Vagina (tissue), 2 donors: ENCODE measurements at places on chromosomes 16 and 17. TPM values are rescaled to one million over a fixed set of nuclear protein-coding genes. Genes with fewer than 3 reads are reported as not detected.

The SCGB1C2 gene
- not detected for total RNA-seq

The RPH3AL gene
- total RNA-seq: 43.5 TPM

GRCh38 chr16:85564277-85565051 lies 48.7 kb upstream of the GSE1 start:
- H3K4me3 ChIP-seq: no peak overlapping the region
- no peaks in the 10 kb centered on the region for H3K27me3 ChIP-seq
- peaks cover 73% of the 10 kb centered on the region for H3K4me1 ChIP-seq
- no peak for DNase-seq
- no peaks in the 10 kb centered on the region for H3K36me3 ChIP-seq

DNA sequence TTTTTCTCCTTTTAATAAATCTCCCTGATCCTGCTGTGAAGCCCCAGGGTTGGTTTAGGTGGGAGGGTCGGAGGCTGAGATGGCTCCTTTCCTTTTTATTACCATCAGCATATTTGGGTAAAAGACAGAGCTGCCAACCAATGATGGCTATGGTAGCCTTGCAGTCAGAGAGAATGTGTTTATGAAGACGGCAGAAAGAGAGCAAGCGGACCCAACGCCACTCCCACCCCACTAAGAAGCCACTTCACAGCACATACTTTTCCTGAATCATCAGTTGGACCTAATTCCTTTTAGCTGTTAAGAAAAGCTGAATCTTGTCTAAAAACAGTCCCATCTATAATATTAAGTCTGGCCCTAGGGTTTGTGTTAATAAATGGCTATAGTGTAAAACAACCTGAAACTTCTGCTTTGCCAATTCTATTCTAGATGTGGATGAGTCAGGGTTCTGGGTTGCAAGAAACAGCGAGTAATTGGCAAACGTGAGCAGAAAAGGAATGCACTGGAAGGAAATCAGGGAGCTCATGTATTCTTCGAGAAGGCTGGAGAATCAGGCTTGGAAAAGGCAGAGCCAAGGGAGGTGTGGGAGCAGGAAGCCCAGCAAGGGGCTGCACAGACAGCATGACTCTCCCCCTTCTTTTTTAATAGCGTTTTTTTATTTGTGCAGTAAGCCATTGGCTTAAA lies 34.0 kb upstream of the PRKCA start:
- no peak for DNase-seq
- H3K27me3 ChIP-seq: no peaks in the 10 kb centered on the region
- no peaks in the 10 kb centered on the region for H3K4me1 ChIP-seq

The VWA3A gene
- not detected for total RNA-seq

- DNase-seq: no peak
- no peaks in the 10 kb centered on the region for H3K36me3 ChIP-seq
- H3K27ac ChIP-seq: no peak overlapping the region
- H3K27me3 ChIP-seq: no peaks in the 10 kb centered on the region
- H3K4me1 ChIP-seq: peaks cover 7% of the 10 kb centered on the region
Measured at GRCh38 chr17:55601874-55602364, 90.7 kb upstream of the SMIM36 start.

The CORO1A gene
- total RNA-seq: 51.1 TPM

- H3K36me3 ChIP-seq: no peaks in the 10 kb centered on the region
- H3K4me1 ChIP-seq: no peaks in the 10 kb centered on the region
- no peaks in the 10 kb centered on the region for H3K27me3 ChIP-seq
Measured at GRCh38 chr17:76974721-76975120, 106.5 kb downstream of the MGAT5B start.

The KRT37 gene
- not detected for total RNA-seq

- no peaks in the 10 kb centered on the region for H3K4me1 ChIP-seq
- no peaks in the 10 kb centered on the region for H3K27me3 ChIP-seq
- H3K27ac ChIP-seq: no peak overlapping the region
- H3K4me3 ChIP-seq: no peak overlapping the region
Measured at GRCh38 chr17:59287452-59287851, 44.0 kb upstream of the YPEL2 start.

- no peak overlapping the region for H3K4me3 ChIP-seq
- no peaks in the 10 kb centered on the region for H3K27me3 ChIP-seq
- H3K36me3 ChIP-seq: peaks cover 56% of the 10 kb centered on the region
- no peak for DNase-seq
- peaks cover 56% of the 10 kb centered on the region for H3K4me1 ChIP-seq
Measured at GRCh38 chr16:81707411-81708265, 71.5 kb upstream of the PLCG2 start.

DNA sequence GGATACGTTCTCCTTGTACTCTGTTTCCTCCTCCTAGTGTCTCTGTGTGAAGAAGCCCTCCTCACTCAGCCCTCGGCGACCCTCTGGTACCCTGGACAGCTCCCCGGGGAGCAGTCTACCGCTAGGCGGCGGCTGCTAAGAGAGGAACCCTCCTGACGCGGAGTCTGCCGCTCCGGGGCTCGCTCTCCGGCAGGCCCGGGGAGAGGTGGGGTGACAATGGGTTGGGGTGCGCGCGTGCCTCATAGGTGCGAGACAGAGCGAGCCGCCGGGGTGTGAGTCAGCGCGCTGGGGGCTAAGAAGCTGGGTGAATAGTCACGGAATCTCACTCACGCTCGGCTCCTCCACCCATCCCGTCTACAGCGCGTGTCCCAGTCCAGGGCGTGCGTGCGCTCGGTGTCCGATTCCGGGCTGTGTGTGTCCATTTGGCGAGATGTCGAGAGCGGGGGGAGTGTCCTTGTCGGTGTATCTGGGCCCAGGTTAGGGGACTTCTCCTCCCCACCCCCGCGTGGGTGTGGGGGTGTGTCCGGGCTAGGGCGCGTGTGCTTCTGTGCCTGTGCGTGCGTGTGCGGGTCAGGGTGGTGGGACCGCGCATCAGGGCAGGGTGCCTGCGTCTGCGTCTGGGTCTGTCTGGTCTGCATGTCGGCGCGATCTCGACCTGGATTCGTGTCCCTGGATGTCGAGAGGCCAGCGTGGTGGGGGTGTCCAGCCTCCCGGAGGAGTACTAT lies 577 bp upstream of the HS3ST2 start:
- peaks cover 17% of the 10 kb centered on the region for H3K4me1 ChIP-seq
- H3K27me3 ChIP-seq: peaks cover 5% of the 10 kb centered on the region
- H3K36me3 ChIP-seq: no peaks in the 10 kb centered on the region

The KCNH6 gene
- total RNA-seq: not detected

GRCh38 chr16:26542198-26542597 lies 524.5 kb upstream of the C16orf82 start:
- no peaks in the 10 kb centered on the region for H3K27me3 ChIP-seq
- H3K4me1 ChIP-seq: no peaks in the 10 kb centered on the region
- DNase-seq: no peak
- H3K36me3 ChIP-seq: no peaks in the 10 kb centered on the region
- H3K27ac ChIP-seq: no peak overlapping the region

The ZFPM1 gene
- total RNA-seq: 1.7 TPM

DNA sequence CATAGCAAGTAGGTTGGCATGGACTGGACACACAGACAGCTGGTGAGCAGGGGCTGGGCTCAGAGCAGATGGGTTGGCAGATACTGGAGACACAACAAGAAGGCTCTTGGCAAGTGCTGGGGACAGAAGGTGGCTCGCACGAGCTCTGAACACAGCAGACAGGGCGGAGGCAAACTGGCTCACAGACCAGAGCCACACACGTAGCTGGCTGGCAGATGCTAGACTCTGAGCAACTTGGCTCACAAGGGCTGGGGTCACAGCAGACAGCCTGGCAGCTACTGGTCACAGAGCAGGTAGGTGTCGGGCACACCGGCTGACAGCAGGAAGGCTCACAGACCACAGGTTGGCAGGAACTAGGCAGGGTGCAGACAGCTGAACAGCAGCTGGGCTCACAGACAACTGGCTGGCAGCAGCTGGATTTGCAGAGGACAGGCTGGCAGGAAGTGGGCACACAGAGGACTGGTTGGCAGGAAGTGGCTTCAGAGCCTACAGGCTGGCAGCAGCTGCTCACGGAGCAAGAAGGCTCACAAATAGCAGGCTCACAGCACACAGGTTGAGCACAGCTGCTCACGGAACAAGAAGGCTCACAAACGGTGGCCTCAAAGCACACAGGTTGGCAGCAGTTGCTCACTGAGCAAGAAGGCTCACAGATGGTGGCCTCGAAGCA lies 725 bp downstream of the KRTAP16-1 start:
- H3K36me3 ChIP-seq: no peaks in the 10 kb centered on the region
- H3K4me3 ChIP-seq: no peak overlapping the region
- H3K27ac ChIP-seq: no peak overlapping the region
- peaks cover 19% of the 10 kb centered on the region for H3K4me1 ChIP-seq
- H3K27me3 ChIP-seq: no peaks in the 10 kb centered on the region
- no peak for DNase-seq

GRCh38 chr17:46931596-46931995 lies 8.6 kb downstream of the GOSR2 start:
- no peak overlapping the region for H3K27ac ChIP-seq
- H3K4me1 ChIP-seq: peaks cover 26% of the 10 kb centered on the region
- DNase-seq: no peak
- no peaks in the 10 kb centered on the region for H3K27me3 ChIP-seq

The PCYT2 gene
- total RNA-seq: 28.0 TPM

- H3K36me3 ChIP-seq: no peaks in the 10 kb centered on the region
- no peak overlapping the region for H3K4me3 ChIP-seq
- no peak overlapping the region for H3K27ac ChIP-seq
- H3K4me1 ChIP-seq: no peaks in the 10 kb centered on the region
Measured at GRCh38 chr16:71399801-71400563, 41.5 kb downstream of the CALB2 start.

The NQO1 gene
- 84.5 TPM for total RNA-seq

DNA sequence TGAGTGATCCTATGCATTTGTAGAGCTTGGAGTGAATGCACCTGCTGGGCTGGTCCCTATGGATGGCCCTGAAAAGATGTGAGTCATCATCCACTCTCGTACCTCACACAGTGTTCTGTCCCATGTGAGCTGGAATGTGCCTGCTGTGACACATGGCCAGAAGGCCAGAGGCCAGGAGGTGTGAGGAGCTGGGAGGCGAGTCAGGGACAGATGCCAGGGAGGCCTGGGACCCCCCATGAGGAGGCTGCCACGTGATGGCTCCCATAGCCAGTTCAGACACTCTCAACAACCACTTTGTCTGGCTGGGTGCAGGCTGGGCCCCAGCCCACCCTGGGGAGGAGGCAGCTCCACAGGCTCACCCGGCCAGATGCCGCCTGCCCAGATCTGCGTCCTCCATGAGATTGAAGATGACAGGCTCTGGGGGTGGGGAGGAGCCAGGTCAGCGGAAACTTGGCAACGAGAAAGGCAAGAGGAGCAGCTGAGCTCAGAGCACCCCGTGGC lies 168.8 kb downstream of the C16orf78 start:
- no peak overlapping the region for H3K4me3 ChIP-seq
- no peaks in the 10 kb centered on the region for H3K27me3 ChIP-seq
- no peak for DNase-seq
- peaks cover 36% of the 10 kb centered on the region for H3K4me1 ChIP-seq

DNA sequence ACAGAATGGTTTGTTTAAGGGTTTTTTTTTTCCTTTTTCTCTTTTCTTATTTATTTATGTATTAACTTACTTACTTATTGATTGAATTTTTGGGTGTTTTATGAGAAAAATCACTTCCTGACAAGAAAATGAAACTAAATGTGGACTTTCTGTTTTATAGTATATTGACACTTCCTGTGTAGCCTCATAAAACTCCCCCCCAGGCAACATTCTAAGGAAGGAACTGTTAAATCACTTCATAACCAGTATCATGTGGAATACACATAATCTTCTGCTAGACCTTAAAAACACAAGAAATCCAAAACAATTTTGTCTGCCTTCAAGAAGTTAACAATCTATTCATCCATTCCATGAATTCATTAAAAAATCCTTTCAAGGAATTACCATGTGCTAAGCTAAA lies 164.1 kb upstream of the TOM1L1 start:
- no peaks in the 10 kb centered on the region for H3K36me3 ChIP-seq
- no peak for DNase-seq
- H3K4me1 ChIP-seq: no peaks in the 10 kb centered on the region
- H3K4me3 ChIP-seq: no peak overlapping the region
- H3K27me3 ChIP-seq: no peaks in the 10 kb centered on the region
- H3K27ac ChIP-seq: no peak overlapping the region

DNA sequence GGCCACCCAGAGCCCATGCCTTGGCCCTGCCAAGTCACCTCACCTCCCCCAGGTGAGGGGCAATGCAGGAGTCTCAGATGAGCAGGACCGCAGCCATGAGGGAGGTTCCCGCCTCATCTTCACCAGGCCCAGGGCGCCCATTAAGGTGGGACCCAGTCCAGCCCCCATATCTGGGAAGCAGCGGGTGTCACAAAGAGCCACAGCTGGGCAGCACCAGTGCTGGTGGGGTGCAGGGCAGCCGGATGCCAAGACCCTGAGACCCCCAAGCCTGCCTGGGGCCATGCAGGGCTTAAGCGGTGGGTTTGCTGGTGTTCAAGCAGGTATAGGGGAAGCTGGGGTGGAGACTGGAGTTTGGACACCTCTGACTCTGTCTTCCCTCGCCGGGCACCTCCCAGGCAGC lies 237.8 kb upstream of the GSE1 start:
- H3K4me1 ChIP-seq: peaks cover 49% of the 10 kb centered on the region
- no peaks in the 10 kb centered on the region for H3K36me3 ChIP-seq
- H3K27ac ChIP-seq: no peak overlapping the region
- no peak overlapping the region for H3K4me3 ChIP-seq
- DNase-seq: no peak
- H3K27me3 ChIP-seq: no peaks in the 10 kb centered on the region

DNA sequence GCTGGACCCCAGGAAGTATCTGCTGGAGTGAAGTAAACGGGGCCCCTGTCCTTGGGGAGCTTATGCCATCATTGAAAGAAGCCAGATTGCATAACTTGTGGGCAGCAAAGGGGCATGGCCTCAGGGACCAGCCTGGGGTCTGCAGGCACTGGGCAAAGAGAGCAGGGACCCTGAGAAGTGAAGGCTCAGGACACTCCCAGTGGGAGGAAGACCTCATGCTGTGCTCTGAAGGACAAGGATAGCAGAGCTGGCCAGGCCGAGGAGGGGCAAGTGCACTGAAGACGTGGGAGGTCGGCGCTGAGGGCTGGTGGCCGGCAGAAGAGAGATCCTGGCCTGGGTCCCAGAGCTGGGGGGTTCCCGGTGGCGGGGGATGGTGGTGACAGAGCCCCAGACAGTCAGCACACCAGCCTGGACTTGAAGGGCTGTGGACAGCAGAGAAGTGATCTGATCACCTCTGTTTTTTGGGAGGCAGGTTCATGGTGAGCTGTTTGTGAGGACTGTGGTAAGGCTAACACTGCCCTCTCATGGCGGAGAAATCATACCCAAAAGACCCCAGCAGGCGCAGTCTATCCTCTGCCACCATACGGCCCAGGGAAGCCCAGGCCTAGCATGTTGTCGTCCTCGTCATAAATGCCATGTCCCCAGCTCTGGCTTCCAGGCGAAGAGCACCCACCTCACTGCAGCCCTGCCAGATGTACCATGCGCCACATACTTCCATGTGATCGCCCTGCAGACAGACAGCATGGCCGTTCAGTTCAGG lies 7.1 kb upstream of the CNP start:
- H3K4me3 ChIP-seq: no peak overlapping the region
- no peak overlapping the region for H3K27ac ChIP-seq
- H3K27me3 ChIP-seq: no peaks in the 10 kb centered on the region
- no peak for DNase-seq

- peaks cover 31% of the 10 kb centered on the region for H3K36me3 ChIP-seq
- peaks cover 6% of the 10 kb centered on the region for H3K4me1 ChIP-seq
- H3K4me3 ChIP-seq: peak overlapping the region; percentile 6
- no peak for DNase-seq
- no peaks in the 10 kb centered on the region for H3K27me3 ChIP-seq
Measured at GRCh38 chr17:82830249-82830661, 9.6 kb downstream of the ZNF750 start.

GRCh38 chr16:180681-181564 lies 664 bp downstream of the HBQ1 start:
- DNase-seq: no peak
- no peaks in the 10 kb centered on the region for H3K36me3 ChIP-seq
- peak overlapping the region; percentile 35 for H3K4me3 ChIP-seq

The PRSS27 gene
- 61.6 TPM for total RNA-seq

GRCh38 chr17:36132421-36132831 lies 28.8 kb downstream of the CCL4 start:
- H3K27me3 ChIP-seq: no peaks in the 10 kb centered on the region
- H3K36me3 ChIP-seq: no peaks in the 10 kb centered on the region
- no peak overlapping the region for H3K4me3 ChIP-seq
- no peak overlapping the region for H3K27ac ChIP-seq
- no peak for DNase-seq
